CD14-positive monocyte (primary cell): ENCODE measurements at places on chromosomes 1 and 21. TPM values are rescaled to one million over a fixed set of nuclear protein-coding genes. Genes with fewer than 3 reads are reported as not detected.

TAS1R1 gene
- polyA plus RNA-seq = not detected in 2 replicates

EXOC8 gene
- 3.1 TPM for polyA plus RNA-seq

NPPA gene
- not detected for polyA plus RNA-seq

KCNJ9 gene
- polyA plus RNA-seq = not detected

C1orf53 gene
- polyA plus RNA-seq = 5.6 TPM

TSPAN2 gene
- 20.6 TPM for polyA plus RNA-seq

MIXL1 gene
- polyA plus RNA-seq = not detected in 2 replicates

AMY1C gene
- not detected for polyA plus RNA-seq

DNA sequence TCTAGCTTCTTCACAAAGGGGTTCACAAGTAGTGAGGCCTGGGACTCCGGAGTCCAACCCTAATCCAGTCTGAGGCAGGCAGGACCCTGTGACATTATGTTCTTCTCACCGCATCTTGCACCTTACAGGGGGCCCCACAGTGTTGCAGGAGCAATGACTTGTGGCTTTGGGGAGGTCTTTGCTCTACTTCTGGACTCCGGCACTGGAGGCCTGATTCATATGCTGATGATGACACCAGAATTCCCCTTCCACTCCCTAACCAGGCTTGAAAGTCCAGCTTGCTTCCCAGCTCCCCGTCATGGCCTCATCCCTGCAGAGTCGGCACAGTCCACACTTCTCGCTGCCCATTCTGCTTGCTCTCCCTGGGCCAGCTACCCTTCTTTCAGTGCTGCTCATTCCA, 96.3 kb upstream of the SLC44A3 start:
- peak; percentile 69 for DNase-seq

DNA sequence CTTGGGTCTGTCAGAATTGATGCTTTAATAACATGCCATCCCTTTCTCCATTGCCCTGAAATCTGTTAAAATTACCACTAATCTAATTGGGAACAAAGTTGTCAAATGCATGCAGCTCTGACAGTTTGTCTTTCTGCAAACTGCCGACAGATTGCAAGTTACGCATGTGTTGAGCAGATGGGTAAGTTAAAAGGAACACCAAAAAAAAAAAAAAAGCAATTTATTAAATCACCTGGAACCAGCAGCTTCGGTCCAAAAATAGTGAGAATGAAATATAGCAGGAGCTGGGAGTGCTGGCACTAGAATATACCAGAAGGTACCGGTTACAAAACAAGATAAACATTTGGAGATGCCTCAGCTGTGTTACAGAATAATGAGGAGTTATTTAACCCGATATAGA, 149.6 kb upstream of the C1orf87 start:
- no peak for DNase-seq

GRCh38 chr1:247367786-247368422, 36.2 kb upstream of the ZNF496 start:
- DNase-seq = no peak

- DNase-seq = no peak
Measured at GRCh38 chr1:20373764-20374163, 83.1 kb downstream of the VWA5B1 start.

DNA sequence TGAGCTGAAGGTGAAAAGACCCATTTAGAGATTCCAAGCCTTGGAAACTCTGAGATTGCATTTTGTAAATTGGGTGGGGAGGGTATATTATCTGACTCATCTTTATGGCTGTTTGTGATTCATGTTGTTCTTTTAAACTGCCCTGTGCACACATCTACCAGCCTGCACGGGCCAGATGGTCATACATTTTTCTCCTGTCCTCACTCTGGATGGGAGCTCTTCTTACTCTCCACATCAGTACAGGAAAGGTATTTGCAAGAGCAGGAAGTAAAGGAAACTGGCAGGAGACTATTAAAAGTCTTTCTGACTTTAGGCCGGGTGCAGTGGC, 14.3 kb upstream of the NMNAT2 start:
- DNase-seq = no peak

DNA sequence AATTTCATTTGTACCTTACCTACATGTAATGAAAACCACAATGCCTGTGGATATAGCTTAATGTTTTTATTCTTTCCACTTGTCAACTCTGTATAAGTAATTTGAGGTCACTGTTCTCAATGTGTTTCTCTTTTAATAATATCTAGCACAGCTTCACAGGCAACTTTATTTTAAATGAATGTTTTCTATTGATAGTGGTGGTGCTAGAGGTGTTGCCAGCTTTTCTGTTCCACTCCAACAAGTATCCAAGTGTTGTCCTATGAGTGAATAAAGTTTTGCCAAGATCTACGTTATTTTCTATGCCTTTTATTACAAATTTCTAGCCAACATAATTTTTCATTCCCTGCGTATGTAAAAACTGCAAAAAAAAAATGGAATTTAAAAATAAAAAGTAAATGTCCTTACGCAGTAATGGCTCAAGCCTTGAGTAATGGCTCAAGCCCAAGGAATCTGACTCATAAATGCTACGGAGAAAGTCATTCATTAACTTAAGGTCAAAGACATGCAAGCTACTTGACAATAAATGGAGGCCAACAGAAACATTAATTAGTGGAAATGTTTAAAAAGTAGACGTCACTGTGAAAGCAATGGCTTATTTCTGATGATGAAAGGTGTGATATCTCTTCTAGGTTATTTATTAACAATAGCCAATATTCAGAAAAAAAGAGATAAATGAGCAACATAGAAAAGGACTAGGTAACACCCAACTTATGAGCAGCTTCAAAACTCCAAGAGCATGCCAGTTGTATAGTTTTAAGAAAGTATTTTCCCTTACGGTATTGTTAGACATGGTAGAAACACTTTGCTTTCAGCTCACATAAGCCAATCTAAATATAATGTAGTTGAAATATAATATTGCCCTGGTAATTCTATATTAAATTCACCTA, 71.4 kb downstream of the SLC44A5 start:
- DNase-seq = no peak

GRCh38 chr1:145892486-145893087, 6.9 kb upstream of the ANKRD35 start:
- DNase-seq = no peak

GRCh38 chr1:58454385-58454784, 92.1 kb downstream of the OMA1 start:
- no peak for DNase-seq

DNA sequence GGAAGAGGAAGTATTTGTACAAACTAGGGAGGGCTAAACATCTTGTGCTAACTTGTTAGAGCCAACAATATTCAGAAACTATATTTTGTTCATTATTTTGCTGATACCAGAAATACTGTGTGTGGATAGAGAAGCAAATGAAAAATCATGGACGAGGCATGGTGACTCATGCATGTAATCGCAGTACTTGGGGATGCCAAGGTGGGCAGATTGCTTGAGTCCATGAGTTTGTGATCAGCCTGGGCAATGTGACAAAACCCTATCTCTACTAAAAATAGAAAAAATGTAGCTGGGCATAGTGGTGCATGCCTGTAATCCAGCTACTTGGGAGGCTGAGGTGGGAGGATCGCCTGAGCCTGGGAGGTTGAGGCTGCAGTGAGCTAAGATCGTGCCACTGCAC, 13.4 kb downstream of the LRRC41 start:
- no peak for DNase-seq

DNA sequence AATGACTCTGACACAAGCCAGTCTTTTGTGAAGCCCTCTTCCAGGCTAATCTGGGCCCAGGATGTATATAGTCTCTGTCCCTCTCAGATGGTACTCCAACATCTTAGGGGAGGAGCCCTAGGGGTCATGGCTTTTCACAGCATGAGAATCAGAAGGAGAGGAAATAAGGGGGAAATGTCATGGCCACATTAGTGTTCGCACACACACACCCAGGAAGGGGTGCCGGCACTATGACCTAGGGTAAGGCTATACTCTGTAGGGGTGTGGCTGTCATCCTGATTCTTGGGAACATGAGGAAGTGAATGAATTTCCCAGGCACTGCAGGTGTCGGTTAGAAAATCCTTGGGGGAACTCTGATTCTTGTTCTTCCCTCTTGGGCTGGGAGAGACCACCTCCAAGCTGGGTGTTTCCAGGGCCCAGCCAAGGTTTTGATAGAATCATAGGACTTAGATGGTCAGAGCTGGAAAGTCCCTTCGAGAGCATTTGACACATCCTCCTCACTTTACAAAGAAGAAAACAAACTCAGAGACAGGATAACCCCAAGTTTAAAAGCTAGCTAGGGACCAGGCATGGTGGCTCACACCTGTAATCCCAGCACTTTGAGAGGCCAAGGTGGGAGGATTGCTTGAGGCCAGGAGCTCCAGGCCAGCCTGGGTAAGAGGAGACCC, 22.0 kb downstream of the GFI1 start:
- DNase-seq = no peak

- DNase-seq = no peak
Measured at GRCh38 chr1:53314096-53314495, 13.8 kb downstream of the LRP8 start.

DNA sequence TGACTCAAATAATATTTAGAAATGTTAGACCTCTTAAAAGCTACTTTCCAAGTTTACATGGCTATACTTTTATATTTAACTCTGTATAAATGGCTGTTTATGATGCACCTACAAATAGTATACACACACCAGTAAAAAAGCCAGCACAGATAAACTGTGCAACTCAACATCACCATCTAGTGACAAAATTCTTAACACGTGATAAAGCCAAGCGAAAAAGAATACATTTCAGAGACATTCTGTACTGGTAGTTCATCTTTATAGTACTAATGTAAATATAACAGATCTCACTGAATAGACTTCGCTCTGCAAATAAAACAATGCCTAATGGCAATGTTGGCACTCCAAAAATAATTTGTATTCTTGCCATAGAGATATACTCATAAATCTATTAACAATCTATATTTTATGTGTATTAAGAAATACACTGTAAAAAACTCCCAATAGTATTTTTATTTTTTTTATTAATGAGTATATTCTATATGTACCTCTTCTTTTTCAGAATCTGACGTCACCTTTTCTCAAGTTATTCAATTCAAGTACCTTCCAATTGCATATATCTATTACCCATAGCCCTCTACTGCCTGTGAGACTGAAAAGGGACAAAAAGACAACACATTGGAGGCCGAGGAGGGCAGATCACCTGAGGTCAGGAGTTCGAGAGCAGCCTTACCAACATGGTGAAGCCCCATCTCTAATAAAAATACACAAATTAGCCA, 100.2 kb downstream of the DPYD start:
- no peak for DNase-seq

DNA sequence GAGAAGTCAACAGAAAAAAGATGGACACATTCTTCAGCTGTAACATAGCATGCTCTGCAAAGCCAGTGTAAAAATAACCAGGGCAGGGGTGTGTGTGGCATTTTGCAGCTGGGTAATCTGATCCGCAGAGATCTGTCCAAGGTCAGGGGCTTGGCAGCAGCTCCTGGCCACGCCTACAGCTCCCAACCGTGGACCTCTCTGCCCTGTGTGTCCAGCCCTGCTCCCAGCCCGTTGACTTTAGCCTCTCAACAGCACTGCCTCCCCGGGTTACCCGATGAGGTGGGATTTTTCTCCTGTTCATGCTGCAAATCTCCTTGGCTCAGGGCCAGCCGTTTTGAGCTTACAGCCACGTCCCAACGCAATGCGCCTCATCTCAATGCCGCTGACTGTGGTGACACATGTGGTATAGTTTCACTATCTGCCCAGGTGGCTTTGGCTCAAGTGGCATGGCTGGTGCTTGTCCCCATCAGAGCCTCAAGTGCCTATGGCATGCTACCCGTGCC, 68.1 kb downstream of the VWA5B1 start:
- no peak for DNase-seq

DNA sequence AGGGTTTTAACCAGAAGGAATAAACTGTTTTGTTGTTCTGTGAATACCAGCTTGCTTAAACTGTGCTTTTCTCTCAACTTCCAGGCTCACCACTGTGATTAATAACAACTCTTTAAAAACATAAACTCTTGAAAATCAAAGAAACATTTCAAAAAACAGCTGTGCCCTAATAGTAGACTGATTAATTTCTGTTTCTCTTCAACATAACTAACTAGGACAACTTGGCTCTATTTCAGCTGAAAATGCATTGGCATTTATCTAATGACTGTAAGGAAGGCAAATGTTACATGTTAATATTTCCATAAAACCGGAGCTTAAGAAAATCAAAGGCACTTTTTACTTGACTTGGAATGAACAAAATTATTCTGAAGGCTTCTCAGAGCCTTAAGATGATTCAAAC, 656.1 kb upstream of the NEGR1 start:
- no peak for DNase-seq

- no peak for DNase-seq
Measured at GRCh38 chr1:245802941-245803665, 648.3 kb downstream of the KIF26B start.

- DNase-seq = no peak
Measured at GRCh38 chr1:58238846-58239245, 307.7 kb downstream of the OMA1 start.

DNA sequence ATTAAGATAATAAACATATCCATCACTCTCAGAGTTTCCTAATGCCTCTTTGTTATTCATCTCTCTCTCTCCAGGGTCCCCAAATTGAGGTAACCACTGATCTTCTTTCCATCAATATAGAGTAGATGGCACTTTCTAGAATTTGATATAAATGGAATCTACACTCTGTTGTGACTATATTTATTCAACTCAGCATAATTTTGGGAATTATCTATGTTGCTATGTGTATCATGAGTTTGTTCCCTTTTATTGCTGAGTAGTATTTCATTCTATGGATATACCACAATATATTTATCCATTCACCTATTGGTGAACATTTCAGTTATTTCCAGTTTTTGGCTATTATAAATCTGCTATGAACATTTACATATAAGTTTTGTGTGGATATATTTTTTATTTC, 230.7 kb downstream of the HLX start:
- DNase-seq = no peak

DNA sequence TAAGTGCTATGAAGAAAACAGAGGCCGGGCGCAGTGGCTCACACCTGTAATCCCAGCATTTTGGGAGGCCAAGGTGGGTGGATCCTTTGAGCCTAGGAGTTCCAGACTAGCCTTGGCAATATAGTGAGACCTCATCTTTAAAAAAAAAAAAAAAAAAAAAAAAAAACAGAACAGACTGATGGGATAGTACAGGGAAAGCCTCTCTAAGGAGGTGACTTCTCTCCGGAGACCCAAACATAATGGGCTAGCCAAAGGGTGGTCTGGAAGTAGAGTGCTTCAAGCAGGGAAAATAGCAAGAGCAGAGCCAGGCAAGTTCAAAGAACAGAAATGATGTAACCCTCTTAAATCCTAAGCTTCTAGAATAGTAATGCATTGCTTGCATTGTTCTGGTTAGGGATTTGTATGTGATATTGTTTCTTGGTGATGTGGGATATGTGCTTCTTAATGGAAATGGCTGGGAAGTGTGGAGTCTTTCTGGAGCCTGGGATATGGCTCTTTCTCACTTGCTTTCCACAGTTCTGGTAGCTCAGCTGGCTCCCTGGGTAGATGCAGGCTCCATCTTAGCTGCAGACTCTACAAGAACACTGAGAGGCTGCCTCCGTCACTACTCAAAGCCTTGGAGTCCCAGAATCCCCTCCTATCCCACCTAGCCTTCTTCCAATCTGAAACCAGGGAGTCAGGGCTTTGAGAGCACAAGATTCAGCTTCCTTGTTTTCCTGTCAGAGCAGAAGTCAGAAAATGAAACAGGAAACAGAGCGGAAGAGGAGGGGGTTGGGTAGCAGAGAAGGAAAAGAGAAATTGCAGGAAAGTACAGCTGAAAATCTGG, 1.9 kb upstream of the PIGV start:
- DNase-seq = peak; percentile 63
